ENCODE measurements at places on chromosomes 1 and 21. TPM values are rescaled to one million over a fixed set of nuclear protein-coding genes. Genes with fewer than 3 reads are reported as not detected.

The ZNF683 gene
- not detected for total RNA-seq

The KCNE1 gene
- total RNA-seq, result 0.10 TPM

The ALG14 gene
- 2.0 TPM for total RNA-seq

The TTC22 gene
- not detected for total RNA-seq

The HFM1 gene
- total RNA-seq, result 0.86 TPM

The S100A7A gene
- not detected for total RNA-seq

The TSPEAR gene
- total RNA-seq, result not detected

The ALPL gene
- 0.33 TPM for total RNA-seq

The CD5L gene
- total RNA-seq, result not detected

The SRSF11 gene
- 146 TPM for total RNA-seq

The TSACC gene
- total RNA-seq, result not detected

The OR10Z1 gene
- not detected for total RNA-seq

The NID1 gene
- 256 TPM for total RNA-seq
